ENCODE measurements at places on chromosomes 6 and 20.

DNA sequence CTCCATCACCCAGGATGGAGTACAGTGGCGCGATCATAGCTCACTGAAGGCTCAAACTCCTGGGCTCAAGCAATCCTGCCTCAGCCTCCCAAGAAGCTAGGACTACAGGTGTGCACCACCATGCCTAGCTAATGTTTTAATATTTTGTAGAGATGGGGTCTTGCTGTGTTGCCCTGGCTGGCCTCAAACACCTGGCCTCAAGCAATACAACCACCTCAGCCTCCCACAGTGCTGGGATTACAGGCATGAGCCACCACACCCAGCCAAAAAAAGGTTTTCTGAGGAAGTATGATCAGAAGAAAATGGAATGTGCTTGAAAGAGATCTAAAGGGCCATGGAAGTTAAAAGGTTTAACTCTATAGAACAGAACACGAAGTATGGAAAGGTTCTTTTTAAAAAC lies 8.7 kb downstream of the RBBP9 start:
- no peak for DNase-seq

GRCh38 chr20:61457725-61458124 lies 205.7 kb downstream of the CDH4 start:
- DNase-seq, result no peak

GRCh38 chr20:13205848-13206434 lies 15.1 kb upstream of the ISM1 start:
- DNase-seq, result no peak

DNA sequence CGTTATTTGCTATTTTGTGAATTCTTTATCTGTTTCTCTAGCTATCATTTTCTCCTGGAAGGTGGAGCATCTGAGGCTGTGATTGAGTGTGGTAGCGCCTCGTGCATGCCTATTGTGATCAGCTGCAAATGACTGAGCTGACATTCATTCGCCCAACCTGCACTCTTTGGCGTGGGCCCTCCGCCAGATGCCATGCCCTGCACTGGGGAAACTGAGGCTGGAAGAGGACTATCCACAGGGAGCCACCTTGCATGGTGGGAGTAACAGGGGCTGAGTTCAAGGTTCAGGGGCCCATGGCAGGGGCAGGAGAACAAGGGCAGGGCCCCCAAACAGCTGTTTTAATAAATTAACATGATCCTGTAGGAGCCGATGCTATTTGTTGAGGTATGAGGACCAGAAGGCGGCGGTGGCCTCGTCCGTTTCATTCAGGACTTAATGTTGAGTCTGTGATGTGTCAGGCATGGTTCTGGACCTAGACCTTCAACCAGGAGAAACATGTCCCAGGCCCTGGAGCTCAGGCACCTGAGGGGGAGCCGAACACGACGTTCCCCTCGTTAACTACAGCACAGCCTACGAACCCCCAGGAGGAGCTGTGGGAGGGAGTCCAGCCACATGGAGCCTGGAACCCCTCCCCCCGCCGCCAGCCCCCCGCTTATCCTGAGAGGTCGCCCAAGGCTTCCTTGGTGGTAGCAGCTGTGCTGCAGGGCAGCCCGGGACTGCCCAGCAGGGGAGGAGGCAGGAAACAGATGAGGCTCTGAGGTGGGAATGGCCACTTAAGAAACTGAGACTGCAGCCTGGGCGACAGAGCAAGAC lies 242.9 kb downstream of the CDH4 start:
- DNase-seq, result no peak

GRCh38 chr20:17838921-17839320 lies 129.7 kb downstream of the SNX5 start:
- no peak for DNase-seq

DNA sequence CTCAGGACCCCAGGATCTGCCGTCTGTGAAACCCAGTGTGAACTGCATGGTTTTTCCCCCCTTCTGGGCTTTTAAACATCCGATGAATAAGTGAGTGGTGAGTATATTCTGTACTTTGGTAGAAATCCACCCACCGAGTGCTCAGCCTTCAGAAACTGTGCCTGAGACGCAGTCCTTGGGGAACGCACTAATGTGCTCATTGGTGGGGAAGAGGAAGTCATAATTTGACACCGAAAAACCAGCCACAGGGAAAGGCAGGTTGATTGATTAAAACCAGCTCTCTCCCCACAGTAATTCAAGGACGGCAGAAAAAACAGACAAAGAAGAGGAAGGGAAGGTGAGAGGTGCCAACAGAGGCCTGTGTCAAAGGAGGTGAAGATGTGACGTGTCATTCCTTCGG lies 21.7 kb downstream of the EDN3 start:
- no peak for DNase-seq

- DNase-seq, result no peak
These were observed 261.5 kb downstream of the KIF16B start for GRCh38 chr20:16311756-16312155.

DNA sequence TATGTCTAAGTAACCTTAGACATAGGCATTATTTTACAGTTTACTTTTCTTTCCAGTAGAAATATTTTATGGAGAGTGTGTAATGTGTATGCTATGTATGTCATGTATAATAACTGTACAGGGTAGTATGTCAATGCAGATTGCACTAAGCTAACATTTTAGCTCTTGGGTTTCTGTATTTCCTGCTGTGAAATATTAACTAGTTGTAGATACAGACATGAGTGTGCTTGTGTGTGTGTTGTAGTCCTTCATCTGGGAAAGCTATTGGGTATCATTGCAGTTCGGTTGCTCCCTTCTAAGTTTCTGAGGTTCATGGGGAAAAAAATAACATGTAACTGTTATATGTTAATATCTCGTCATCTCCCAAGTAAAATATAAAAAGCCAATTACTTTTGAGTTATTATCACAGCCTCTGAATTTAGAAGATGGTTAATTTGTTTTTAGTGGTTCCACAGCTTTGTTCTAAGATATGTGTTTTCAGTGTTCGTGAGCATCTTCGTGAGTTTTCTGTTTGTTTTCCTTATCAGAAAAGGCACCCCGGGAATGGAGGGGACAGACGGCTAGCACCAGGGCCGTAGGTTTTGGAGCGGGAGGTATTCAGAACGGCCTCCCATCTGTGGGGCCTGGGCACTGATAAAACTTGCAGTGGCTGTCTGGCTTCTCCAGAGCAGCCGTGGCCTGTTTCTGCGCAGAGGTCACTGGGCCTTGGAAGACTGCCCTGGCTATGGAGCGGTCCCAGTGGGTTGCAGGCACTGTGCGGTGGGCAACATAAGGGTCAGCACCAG lies 215.0 kb downstream of the ARID1B start:
- DNase-seq, result no peak

GRCh38 chr20:57709823-57710799 lies at the start of gene PMEPA1:
PMEPA1 (minus strand) TSS chr20:57710015; CDS start chr20:57709582, 433 bp downstream.
- peak; percentile 98 for DNase-seq

DNA sequence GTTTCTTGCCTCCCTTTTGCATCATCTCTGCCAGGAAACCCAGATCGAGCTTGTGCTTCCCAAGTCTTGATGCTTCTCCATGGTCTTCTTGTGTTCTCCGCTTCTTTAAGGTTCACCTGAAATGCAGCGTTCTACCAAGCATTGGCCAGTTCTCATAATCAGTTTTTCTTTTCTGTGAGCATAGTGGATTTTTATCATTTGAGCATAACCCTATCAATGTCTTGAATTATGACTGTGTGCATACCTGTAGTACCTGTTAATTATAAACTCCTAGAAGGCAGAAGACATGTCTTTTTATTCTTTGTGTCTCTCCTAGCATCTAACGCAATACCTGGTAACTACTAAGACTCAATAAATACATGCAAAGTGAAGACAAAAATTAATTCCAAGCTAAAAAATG lies 804.4 kb upstream of the FLRT3 start:
- no peak for DNase-seq

GRCh38 chr6:22021966-22022365 lies 274.9 kb downstream of the PRL start:
- DNase-seq, result no peak

- DNase-seq, result no peak
These were observed 149.4 kb downstream of the ZMYND8 start for GRCh38 chr20:47206962-47207641.

GRCh38 chr6:167652701-167653095 lies 174.0 kb upstream of the AFDN start:
- no peak for DNase-seq

DNA sequence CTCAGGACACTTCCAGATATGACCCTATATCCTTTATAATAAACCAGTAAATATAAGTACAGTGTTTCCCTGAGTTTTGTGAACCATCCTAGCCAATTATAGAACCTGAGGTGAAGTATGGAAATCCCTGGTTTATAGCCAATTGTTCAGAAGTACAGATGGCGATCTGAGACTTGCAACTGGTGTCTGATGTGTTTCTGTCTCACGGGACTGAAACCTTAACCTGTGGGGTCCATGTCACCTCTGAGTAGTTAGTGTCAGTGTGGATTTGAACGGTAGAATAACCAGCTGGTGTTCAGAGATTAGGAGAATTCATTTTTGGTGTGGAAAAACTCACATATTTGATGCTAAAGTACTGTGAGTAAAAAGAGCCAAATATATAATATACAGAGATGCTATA lies 606.6 kb downstream of the MAFB start:
- DNase-seq, result no peak

DNA sequence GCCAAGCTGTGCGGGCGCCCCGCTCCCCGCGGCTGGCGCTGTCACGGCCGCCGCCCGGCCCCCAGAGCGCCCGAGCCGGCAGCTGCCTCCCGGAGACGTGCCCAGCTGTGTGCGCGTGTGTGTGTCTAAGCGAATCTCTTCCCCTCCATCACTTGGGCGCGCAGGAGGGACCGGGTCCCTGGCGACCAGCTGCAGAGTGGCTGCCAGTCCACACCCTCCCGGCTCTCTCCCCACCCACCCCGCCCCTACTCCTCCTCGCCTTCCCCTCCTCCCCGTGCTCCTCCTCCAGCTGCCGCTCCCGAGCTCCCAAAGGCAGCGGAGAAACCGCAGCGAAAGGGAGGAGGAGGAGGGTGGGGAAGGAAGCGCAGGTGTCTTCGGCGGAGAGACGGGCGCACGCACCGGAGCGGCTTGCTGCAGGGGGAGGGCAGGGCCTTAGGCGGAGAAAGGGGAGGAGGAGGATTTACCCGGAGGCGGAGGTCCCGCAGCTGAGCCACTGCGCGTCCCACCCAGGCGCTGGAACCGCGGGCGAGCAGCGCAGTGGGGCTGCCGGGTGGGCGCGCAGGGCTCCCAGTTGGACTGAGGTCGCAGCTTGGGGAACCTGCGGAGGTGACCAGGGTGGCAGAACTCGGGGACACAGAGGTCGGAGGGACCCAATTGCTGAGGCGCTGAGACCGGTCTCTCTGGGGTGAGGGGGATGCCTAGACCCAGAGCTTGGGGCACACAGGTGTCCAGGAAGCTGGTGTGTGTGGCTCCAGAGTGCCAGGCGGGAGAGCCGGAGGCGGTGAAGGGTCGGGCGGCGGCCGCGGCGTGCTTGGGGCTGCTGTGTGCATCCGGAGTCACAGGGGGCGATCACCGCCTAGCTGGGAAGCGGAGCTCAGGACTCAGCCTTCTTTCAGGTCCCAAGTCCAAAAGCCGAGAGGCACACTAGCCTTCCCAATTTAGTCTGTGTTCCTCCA lies at the start of gene HS3ST5:
Gene HS3ST5, minus strand, starts transcription at position 198 of the 956 bp plus-strand sequence. CDS start 280,178 bp downstream, outside the sequence.
- DNase-seq, result peak; percentile 79

GRCh38 chr20:38144974-38145728 lies 19.9 kb downstream of the TGM2 start:
- DNase-seq, result no peak

GRCh38 chr6:75727206-75727605 lies 21.8 kb upstream of the MYO6 start:
- DNase-seq, result no peak

DNA sequence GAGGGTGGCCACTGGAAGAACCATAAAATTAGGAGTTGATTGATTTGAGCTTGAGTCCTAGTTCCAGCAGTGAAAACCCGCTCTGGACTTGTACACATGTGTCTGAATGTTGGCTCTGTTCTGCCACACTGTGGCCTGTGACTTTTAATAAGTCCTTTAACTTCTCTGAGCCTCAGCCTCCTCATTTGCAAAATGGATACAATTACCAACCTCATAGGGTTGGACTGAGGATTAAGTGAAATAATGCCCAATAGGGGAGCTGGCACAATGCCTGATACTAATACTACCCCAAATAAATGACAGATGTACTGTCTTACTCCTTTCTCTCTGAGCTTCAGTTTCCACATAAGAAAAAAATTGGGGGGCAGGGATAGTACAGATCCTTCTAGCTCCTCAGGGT lies 92.6 kb upstream of the RIPOR2 start:
- no peak for DNase-seq

- no peak for DNase-seq
These were observed 42.8 kb downstream of the FNDC1 start for GRCh38 chr6:159212028-159212427.

- DNase-seq, result no peak
These were observed 115.4 kb downstream of the FRK start for GRCh38 chr6:115945306-115945705.

GRCh38 chr6:53066077-53066417 lies 843 bp downstream of the FBXO9 start:
- DNase-seq, result peak; percentile 68

- DNase-seq, result no peak
These were observed 493.4 kb downstream of the LMBRD1 start for GRCh38 chr6:69303382-69303781.

DNA sequence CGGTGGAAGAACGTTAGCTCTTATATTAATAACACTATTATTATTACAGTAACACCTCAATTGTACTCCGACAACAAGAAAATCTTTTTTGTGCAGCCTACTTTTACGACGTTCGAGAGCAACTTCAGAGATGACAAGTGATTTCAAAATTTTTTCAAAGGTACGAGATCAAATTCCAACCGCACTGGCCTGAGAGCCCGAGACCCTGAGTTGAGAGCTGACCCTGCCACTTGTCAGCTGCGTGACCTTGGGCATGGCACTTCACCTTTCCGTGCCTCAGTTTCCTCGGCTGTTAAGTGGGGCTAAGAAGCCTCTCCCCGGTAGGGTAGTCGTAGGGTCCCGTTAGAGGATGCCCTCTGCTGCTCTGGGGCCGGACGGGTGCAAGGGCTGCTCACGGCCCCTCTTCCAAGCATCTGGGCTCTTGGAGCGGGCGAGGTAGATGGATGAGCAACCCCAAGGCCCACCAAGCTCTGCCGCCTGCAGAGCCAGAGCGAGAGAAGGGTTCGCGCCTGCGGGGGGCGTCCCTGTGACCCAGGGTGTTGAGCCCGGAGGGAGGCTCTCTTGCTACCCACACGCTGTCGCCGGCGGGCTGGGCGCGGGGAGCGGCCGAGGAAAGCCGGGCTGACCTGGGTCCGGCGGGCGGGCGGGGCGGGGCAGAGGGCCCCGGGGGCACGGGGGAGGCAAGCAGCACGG lies 510 bp downstream of the NDRG3 start:
- DNase-seq, result peak; percentile 65

DNA sequence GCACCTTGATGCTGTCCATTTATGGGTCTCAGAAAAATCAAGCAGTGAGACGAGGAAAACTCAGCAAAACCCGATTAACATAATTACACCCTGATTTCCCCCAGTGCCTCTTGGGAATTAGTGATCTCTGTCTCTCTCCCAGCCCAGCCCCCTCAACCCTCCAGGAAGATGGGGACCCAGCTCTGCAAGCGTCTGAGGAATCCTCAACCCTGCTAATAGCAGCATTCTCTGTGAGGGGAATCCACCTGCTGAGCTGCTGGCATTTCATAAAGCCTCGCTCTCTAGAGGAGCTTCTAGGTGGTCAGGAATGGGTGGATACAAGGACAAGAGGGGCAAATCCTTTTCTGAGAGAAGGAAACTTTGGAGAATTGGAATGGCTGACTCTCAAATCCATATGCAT lies 13.9 kb downstream of the NR2E1 start:
- DNase-seq, result peak; percentile 54

GRCh38 chr6:167405778-167406532 lies 81.1 kb downstream of the TTLL2 start:
- no peak for DNase-seq

Data from NCI-H82 (cell line).